ENCODE measurements at places on chromosomes 1 and 21.

GRCh38 chr1:52204696-52205095 lies 62.8 kb downstream of the ZFYVE9 start:
- no peak for DNase-seq

GRCh38 chr21:19123053-19123452 lies 719.5 kb upstream of the TMPRSS15 start:
- DNase-seq = no peak

- DNase-seq = no peak
Observed at GRCh38 chr1:114745291-114745690, 12.5 kb downstream of the CSDE1 start.

DNA sequence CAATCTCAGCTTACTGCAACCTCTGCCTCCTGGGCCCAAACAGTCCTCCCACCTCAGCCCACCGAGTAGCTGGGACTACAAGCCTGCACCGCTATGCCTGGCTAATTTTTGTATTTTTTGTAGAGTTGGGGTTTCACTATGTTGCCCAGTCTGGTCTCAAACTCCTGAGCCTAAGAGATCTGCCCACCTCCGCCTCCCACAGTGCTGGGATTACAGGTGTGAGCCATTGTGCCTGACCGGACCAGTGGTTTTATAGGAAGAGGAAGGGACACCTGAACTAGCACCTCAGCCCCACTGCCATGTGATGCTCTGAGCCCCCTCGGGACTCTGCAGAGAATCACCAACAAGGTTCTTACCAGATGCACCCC lies 4.1 kb downstream of the CRYBG2 start:
- no peak for DNase-seq

- no peak for DNase-seq
Observed at GRCh38 chr1:89280766-89281165, 8.1 kb upstream of the GBP5 start.

GRCh38 chr1:9231648-9232332 lies 2.8 kb upstream of the H6PD start:
- no peak for DNase-seq

GRCh38 chr1:214187121-214187900 lies 93.6 kb upstream of the SMYD2 start:
- no peak for DNase-seq

DNA sequence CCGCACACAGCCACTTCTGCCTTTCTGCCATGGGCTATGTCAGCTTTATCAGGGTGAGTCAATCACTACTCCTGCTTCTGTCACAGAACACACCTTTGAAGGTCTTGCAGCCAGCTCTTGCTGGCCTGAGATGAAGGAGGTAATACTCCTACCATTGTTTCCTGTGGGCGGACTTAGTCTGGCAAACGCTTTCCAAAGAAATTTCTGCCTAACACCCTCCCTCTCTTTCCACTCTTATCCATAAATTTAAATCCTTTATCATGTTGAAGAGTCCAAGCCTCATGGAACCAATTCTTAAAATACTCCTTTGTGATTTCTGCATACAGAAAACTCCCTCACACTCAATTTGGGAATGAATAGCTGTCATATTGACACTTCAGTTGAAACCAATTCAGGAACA lies 633.1 kb upstream of the CHRM3 start:
- no peak for DNase-seq

GRCh38 chr1:118147522-118147921 lies 37.5 kb downstream of the SPAG17 start:
- no peak for DNase-seq

- DNase-seq = no peak
Observed at GRCh38 chr21:38740090-38740489, 65.6 kb upstream of the ETS2 start.

- DNase-seq = no peak
Observed at GRCh38 chr1:178310685-178311105, 186.1 kb downstream of the CLEC20A start.

Data from activated CD4-positive, CD25-positive, alpha-beta regulatory T cell (primary cell).